Stimulated activated CD4-positive, alpha-beta T cell treated with anti-CD3 and anti-CD28 coated beads, Interleukin-1b, Interleukin-23, amount 100 ng/mL, for 1 hour (primary cell): ENCODE measurements at places on chromosomes 7 and 10.

DNA sequence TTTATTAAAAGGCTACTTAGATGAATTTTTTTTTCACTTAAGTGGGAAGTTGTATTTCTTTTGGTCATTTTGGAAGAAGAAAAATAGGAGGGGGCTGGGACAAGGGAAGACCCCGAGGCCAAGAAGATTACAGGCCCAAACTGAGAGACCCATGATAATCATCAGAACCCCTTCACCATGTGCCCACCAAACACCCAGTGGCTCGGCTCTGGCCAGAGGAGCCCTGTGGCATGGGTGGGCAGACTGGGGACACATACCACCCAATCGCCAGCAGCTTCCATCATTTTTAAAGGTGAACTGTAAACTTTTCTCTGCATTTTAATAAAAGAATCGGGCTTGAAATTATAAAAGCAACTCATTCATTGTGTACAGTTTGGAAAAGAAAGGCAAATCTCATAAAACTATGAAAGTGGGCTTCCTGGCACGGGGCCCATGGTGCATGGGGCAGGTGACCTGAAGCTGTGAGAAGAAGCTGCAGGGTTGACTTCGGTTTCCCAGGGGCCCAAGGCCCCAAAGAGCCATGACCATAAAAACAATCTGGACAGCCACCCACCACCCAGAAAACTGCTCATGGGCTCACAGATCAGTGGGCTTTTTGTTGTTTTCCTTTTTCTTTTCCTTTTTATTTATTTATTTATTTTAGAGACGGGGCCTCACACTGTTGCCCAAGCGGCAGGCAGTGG, 29.4 kb upstream of the RET start:
- DNase-seq = no peak

DNA sequence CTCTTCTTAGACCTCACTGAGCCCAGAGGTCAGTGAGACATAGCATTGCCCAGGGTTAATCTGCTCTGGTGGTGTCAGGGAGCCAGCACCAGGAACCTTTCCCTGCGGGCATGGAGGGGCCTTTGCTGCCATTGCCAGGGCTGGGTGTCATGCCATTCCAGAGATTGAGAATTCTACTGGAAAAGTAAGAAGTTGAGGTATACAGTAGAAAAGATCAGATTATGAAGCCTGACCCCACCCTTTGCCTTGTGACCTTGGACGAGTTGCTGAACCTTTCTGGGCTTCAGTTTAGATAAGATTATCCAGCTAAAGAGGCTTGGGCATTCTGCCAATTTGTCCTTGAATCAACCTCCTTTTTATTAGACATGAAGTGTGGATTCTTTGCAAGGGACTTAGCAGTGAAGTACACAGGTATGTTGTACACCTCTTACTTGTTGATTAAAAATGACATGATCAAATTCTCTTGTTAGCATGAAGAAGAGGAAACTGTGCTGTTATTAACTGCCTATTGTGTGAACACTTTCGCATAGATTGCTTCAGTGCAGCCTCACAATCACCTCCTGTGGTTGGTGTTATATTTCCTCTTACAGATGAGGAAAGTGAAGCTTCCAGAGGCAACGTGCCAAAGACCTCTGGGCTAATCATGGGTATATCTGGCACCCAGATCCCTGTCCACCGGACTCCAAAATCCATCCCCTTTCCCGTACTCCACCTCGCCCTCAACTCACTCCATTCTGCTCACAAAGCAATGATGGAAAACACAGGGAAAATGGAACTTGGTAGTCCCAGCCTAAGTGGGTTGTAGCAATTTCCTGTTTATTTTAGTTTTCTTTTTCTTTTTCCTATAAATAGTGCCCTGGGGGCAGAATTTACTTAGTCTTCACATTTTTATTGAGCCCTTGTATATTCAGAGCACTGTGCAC, 151.3 kb downstream of the CAMK1D start:
- no peak for DNase-seq

- DNase-seq = no peak
Measured at GRCh38 chr10:96420228-96421009, 61.6 kb upstream of the OPALIN start.

- no peak for DNase-seq
Measured at GRCh38 chr10:73774637-73775036, 7.2 kb upstream of the CHCHD1 start.

- no peak for DNase-seq
Measured at GRCh38 chr10:43138757-43139241, 554 bp downstream of the CSGALNACT2 start.

GRCh38 chr10:110574420-110574819, 6.9 kb downstream of the SMC3 start:
- DNase-seq = no peak

DNA sequence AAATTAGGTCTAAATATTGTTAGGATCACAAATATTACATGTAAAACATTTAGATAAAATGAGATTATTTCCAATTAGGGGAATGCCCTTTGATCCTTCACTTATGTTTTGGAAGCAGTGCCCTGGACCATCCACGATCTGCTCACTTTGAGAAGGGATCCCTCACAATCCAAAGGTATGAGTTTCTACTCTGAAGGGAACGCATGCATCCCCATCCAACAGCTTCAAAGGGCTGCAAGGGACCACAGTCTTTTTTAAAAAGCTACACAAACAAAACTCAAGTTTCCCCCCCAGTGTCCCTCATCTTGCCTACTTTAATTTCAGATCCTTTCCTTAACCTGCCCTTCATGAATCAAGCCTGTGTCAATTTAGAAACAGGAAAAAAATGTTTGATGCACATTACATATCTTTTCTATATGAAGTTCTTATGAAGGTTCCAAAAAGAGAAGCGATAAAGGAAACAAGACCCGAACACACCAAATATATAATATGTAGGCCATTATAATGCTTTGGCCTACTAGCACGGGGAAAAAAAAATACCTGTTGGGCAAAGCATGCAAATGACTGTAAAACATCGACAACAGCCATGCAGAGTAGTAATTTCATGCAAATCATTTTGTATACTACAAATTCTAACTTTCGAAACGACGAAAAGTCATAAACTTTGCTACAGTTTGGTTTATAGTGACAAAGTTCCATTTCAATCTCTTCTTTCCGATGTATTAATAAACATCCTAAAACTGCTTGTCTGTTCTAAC, 2.0 kb downstream of the EIF3A start:
- DNase-seq = no peak

- no peak for DNase-seq
Measured at GRCh38 chr7:133633055-133633454, 380.2 kb downstream of the EXOC4 start.

- DNase-seq = peak; percentile 42
Measured at GRCh38 chr7:100837099-100837836, 9.9 kb upstream of the EPHB4 start.

DNA sequence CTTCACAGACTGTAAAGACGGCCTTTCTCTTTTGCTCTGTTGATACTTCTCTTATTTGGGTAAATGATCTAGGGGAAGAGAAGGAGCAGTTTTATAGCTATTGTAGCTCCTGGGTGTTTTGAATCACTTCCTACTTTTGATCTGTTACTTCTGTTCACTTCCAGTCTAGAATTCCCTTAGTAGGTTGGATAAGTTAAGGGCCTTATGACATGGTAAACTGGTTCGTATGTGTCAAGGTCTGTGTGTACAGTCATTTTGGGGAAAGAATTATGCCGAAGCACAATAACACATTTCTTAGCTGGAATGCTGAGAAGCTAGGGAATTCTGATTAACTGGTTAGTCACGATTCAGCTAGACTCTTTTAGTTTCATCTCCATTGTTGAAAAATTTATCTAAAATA, 8.1 kb downstream of the DENND10 start:
- no peak for DNase-seq
